ENCODE measurements at places on chromosomes 2 and 18.

GRCh38 chr2:20929721-20930120 lies 106.8 kb upstream of the LDAH start:
- DNase-seq = no peak

GRCh38 chr2:15829091-15829801 lies 111.1 kb upstream of the MYCN start:
- no peak for DNase-seq

DNA sequence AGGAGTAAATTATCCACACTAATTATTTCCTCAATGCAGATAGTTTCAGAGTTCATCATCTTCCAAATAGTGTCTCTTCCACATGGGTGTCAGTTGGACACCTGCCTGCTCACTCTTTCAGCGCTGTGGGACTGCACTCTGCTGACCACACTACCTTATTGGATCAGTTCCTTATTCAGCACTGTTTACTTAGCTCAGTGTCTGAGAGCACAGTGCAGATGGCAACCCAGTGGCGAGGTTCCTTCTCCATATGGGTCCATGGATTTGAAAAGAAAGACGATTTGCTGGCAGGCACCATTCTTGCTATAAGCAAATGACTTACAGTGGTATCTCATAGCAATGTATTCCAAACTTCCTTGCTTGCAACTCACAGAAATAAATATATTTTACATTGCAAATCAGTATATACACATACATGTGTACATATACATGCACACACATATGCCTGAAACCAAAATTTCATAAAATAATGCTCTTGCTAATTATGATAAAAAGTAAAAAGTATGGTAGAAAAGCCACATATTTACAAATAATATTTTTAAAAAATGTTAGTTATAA lies 354.8 kb downstream of the INSIG2 start:
- DNase-seq = no peak

GRCh38 chr18:62959481-62959880 lies 244.1 kb downstream of the PHLPP1 start:
- no peak for DNase-seq

GRCh38 chr2:176534798-176535466 lies 265.7 kb downstream of the MTX2 start:
- peak; percentile 94 for DNase-seq

DNA sequence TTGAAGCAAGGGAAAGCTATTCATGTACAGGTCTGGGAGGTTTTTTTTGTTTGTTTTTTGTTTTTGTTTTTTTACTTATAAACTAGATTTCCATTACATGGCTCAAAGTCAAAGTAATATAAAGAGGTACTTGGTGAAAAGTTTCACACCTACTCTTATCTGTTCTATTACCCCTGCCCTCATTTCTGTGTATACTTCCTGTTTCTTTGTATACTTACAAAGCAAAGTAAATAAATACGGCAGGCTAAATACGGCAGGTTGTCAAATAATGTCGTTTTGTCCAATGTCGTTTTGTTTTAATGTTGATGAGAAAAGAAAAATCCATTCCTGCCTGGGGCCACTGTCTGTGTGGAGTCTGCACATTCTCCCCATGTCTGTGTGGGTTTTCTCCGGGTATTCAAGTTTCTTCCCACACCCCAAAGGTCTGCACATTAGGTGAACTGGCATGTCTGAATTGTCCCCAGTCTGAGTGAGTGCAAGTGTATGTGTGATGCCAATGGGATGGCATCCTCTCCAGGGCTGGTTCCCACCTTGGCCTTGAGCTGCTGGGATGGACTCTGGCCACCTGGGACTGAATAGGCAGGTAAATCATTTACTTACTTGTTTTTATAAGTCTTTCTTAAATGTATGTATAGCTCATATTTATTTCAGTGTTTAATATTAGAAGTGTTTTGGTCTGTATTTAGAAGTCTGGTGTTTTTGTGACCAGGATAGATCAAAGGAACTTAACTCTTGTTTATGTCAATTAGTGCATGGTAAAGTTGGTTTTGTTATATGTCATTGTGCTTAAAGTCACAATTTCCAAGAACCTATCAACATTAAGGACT lies 13.4 kb downstream of the STAMBP start:
- DNase-seq = no peak

- DNase-seq = no peak
These were observed 190.5 kb upstream of the STON1 start for GRCh38 chr2:48339451-48339850.

DNA sequence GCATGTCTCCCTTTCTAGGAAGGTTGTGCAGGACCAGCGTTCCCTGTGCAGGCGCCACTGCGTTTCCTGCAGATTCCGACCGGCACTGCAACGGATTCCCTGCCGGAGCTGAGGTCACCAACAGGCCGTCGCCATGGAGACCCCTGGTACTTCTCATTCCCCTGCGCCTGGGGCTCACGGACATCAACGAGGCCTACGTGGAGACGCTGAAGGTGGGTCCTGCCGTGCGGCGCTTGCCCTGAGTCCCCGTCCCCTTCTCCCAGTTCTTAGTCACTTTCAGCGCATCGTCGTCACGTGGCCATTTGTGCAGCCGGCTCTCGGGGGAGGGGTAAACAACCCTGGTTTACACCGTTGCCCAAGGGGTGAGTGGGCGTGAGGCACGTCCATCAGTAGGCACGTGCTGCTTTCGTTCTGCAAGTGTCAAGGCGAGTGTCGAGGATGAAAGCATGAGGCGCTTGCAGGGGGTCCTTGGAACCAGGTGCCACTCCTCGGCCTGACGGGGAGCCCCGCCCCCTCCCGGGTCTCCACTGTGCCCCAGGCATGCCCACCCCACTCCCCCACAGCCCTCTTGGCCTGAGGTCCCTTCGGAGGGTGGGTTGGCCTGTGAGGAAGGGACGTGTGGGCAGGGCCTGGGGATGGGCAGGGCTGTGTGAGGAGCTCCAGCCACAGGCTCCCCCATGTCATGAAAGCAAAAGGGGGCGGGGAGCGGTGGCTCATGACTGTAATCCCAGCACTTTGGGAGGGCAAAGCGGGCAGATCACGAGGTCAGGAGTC lies 19.8 kb downstream of the DTYMK start:
- no peak for DNase-seq

DNA sequence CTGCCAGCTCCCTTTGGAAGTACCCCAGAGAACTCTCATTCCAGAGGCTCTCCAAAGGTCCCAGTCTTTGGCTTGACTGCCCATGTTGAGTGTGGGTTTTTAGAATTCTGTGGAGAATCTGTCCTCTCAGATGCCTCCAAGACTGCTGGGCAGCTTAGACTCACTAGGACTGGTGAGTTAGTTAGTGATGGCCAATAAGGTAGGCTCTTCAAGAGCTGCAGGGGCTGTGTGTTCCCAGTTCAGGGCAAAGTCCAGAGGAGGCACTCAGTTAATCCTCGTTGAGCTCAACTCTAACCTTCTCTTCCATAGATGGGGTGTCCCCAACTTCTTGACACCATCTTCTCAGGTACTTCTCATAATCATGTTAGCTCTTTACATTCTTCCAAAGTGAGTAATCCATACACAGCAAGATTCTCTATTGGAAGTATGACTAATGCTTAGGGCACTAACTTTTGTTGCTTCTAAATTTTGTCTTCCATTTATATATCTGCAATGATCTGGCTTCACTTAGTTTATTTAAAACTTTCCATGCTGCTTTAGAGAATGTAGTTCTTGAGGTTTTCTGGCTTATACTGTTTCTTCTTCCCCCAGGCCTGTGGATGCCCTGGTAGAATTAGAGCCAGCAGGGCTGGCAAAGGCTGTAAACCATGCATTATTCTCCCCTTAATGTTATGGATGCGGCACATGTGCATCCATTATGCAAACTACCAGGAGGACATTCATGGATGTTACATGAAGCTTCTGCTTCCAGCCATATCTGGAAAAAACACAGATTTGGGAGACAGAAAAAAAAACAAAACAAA lies 88.9 kb downstream of the POLE4 start:
- DNase-seq = no peak

- no peak for DNase-seq
These were observed 609.5 kb downstream of the EPHA4 start for GRCh38 chr2:220962556-220962955.

GRCh38 chr2:10162586-10163497 lies 40.3 kb downstream of the RRM2 start:
- no peak for DNase-seq

DNA sequence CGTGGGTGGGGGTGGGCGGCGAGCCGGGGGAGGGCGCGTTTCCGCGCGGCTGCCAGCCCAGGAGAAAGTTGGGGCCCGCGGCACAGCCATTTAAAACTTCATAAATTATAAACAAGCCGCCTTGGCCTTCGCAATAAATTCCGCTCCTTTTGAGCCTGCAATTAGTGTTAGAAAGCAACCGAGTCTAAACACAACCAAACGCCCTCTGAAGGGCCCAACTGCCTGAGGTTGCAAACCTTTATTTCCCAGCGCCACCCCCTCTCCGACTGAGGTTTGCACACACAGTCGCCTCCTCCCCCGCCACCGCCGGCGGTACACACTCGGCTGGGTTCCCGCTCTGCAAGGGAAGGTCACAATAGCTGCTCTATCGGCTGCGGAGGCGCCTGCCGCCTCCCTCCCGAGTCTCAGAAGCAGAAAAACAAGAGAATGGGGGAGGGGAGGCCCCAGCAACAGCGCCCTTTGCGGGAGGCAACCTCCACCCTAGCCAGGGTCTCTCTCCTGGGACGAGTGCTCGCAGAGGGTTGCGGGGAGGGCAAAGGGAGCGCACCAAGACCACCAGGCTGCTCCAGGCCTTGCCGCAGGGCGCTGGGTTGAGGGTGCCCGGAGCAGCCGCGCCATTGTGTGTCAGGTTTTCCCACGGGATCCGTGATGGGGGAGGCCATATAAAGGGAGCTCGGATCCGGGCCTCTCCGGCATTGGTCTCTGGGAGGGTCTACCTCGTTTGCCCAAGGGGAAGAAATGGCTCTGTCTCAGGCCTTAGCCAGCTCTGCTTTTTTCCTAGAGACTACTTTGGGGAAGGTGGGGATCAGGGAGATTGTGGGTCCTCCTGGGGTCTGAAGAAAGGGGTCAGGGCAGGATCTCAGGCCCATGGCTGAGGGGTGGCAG lies 13.4 kb upstream of the HOXD1 start:
- no peak for DNase-seq

DNA sequence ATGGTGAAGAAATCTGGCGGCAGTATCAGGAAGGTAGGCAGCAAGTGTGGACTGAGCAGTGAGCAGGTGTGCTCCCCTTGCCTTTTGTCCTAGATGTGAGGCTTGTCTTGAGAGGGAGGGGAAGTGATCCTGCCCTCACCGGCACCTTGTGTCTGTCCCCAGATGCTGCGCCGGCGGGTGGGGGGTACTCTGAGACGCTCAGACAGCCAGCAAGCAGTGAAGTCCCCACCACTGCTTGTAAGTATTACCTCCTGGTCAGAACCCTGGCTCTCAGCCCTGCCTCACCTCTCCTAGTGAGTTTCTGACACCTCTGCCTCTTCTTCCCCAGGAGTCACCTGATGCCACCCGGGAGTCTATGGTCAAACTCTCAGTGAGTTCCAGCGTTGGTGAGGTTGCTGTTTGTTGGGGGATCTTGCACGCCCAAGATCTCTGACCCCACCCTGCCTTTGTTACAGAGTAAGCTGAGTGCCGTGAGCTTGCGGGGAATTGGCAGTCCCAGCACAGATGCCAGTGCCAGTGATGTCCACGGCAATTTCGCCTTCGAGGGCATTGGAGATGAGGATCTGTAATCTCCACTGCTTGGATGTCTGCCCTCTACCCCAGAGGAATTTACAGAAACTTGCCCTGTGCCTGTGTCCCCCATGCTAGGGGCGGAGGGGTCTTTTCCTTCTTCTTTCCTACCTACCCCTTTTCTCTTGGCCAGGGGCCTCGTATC lies 4.2 kb downstream of the ZNF513 start:
- no peak for DNase-seq

DNA sequence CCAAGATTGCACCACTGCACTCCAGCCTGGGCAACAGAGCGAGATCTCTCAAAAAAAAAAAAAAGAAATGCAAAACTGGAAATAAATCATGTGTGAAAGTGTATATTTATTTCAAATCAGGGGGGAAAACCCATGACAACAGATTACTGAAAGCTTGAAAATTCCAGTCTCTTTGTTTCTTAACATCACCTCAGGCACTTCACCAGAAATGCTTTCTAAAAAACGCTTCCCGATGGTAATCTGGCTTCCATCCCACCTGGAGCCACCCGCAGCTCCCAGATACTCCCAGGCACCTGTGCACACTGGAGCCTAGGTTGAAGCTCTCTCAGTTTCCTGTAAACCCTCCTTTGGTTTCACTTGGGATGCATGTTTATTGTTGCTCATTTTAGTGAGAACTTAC lies 7.2 kb upstream of the ITGB6 start:
- DNase-seq = no peak

DNA sequence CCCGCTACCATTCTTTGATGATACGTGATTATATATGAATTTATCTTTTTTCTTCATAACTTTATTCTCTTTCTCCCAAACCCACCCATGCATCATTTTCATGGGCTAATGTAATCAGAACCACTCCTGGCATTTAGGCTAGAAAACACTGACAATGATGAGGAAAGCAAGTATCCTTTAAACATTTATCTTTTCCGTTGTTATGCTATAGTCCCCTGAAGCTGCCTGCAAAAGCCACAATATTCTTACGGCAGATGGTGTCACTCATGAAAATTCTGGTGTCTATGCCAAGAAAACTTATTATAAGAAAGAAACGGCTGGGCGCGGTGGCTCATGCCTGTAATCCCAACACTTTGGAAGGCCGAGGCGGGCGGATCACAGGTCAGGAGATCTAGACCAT lies 221.8 kb upstream of the CTAGE1 start:
- DNase-seq = no peak

- DNase-seq = no peak
These were observed 633 bp downstream of the MALT1 start for GRCh38 chr18:58671632-58672564.

- no peak for DNase-seq
These were observed 20.1 kb downstream of the CYB5A start for GRCh38 chr18:74271635-74272034.

- peak; percentile 24 for DNase-seq
These were observed 31.3 kb upstream of the SSB start for GRCh38 chr2:169767243-169767888.

DNA sequence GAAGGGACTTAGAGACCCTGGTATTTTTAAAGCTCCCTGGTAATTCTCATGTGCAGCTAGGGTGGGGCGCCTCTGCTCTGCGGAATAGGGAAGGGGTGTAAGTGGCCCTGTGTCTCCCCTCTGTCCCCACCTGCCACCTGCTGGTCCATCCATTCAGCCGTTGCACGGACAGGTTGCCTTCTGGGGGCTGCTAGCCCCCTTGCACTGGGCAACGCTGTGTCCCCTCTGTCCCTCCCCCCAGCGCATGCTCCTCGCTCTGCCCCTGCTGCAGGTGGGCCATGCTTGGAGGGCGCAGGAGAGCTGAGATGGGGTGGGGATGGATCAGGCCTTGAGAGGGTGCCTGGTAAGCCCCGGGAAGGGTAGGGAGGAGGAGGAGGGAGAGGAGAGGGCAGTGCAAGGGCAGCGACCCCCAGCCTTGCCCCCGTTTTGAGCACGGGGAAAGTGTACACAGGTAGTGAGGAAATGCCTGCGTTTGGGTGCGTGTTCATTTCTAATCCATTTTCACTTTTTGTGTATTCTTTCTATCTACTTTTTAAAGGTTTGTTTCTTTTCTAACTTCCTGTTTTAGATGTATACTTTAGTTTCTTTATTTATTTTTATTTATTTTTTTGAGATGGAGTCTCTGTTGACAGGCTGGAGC lies 23.9 kb downstream of the RRM2 start:
- no peak for DNase-seq
